ENCODE measurements at places on chromosomes 4 and X. TPM values are rescaled to one million over a fixed set of nuclear protein-coding genes. Genes with fewer than 3 reads are reported as not detected.

GRCh38 chr4:74543231-74543781, 98.4 kb downstream of the AREG start:
- H3K4me3 ChIP-seq: no peak overlapping the region
- no peaks in the 10 kb centered on the region for H3K4me1 ChIP-seq
- no peak for DNase-seq
- H3K27ac ChIP-seq: no peak overlapping the region
- no peaks in the 10 kb centered on the region for H3K36me3 ChIP-seq

DNA sequence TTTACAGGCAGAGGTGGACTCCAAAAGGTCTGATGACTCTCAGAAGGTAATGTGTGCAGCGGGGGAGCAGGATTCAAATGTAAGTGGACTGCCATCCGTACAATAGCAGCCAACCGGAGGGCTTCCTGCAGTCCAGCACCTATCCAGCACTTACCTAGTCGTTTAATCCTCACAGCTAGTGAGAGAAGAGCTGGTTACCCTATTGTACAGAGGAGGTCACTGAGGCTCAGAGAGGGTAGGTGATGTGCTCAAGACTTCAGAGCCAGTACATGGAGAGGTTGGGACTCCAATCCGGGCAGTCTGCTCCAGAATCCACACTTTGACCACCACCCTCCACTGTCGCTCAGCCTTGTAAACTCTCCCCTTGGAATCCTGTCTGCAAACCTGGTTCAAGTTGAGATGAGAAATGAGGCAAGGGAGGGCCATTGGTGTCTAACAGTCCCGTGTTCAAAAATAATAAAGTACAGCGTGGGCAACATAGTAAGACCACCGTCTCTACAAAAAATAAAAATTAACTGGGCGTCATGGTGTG, 22.5 kb upstream of the JAKMIP1 start:
- H3K4me3 ChIP-seq: no peak overlapping the region
- H3K4me1 ChIP-seq: no peaks in the 10 kb centered on the region
- H3K27me3 ChIP-seq: peaks cover 51% of the 10 kb centered on the region

- H3K4me3 ChIP-seq: no peak overlapping the region
- peaks cover 19% of the 10 kb centered on the region for H3K4me1 ChIP-seq
- no peaks in the 10 kb centered on the region for H3K36me3 ChIP-seq
- no peak for DNase-seq
- H3K27me3 ChIP-seq: peaks cover 43% of the 10 kb centered on the region
Observed at GRCh38 chr4:95545546-95545945, 3.2 kb downstream of the UNC5C start.

DNA sequence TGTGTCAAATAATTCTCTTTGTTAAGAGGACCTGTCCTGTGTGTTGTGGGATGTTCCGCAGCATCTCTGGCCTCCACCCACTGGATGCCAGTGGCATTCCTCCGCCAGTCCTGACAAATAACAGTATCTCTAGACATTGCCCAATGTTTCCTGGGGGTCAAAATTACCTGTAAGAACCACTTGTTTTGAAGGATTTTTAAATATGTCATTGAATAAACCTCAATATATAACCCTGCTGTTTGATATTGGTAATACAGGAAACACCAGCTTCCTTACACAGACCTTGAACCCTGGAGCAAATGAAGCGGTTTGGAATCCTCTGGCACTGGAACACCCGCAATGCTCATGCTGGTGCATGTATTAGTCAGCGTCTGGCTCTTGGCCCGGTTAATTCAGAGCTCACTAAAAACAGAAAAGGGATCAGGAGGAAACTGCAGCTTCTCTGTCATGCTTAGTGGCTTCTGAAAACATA, 101.3 kb downstream of the TBL1X start:
- H3K27me3 ChIP-seq: no peaks in the 10 kb centered on the region
- peaks cover 16% of the 10 kb centered on the region for H3K36me3 ChIP-seq
- H3K4me1 ChIP-seq: peaks cover 21% of the 10 kb centered on the region
- no peak overlapping the region for H3K27ac ChIP-seq
- DNase-seq: no peak

- H3K4me3 ChIP-seq: no peak overlapping the region
- H3K27me3 ChIP-seq: no peaks in the 10 kb centered on the region
- no peak overlapping the region for H3K27ac ChIP-seq
- H3K4me1 ChIP-seq: no peaks in the 10 kb centered on the region
- no peak for DNase-seq
- no peaks in the 10 kb centered on the region for H3K36me3 ChIP-seq
Observed at GRCh38 chr4:155999725-156000124, 46.1 kb upstream of the CTSO start.

NKX6-1 gene
- total RNA-seq: not detected

DNA sequence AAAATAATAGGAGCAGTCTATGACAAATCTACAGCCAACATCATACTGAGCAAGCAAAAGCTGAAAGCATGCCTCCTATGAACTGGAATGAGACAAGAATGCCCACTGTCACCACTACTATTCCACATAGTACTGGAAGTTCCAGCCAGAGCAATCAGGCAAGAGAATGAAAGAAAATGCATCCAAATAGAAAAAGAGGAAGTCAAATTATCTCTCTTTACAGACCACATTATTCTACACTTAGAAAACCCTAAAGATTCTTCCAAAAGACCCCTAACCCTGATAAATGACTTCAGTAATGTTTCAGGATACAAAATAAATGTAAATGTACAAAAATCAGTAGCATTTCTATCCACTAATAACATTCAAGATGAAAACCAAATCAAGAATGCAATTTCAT, 249.0 kb downstream of the STK32B start:
- no peak overlapping the region for H3K4me3 ChIP-seq
- DNase-seq: no peak
- no peaks in the 10 kb centered on the region for H3K4me1 ChIP-seq
- no peaks in the 10 kb centered on the region for H3K36me3 ChIP-seq

- H3K27ac ChIP-seq: no peak overlapping the region
- H3K27me3 ChIP-seq: peaks cover 2% of the 10 kb centered on the region
- H3K4me1 ChIP-seq: no peaks in the 10 kb centered on the region
Observed at GRCh38 chr4:186820391-186820891, 96.8 kb upstream of the FAT1 start.

GRCh38 chrX:45198706-45199105, 2.0 kb downstream of the DIPK2B start:
- H3K4me1 ChIP-seq: no peaks in the 10 kb centered on the region
- no peak overlapping the region for H3K27ac ChIP-seq
- H3K4me3 ChIP-seq: no peak overlapping the region
- DNase-seq: no peak
- peaks cover 7% of the 10 kb centered on the region for H3K27me3 ChIP-seq
- no peaks in the 10 kb centered on the region for H3K36me3 ChIP-seq

DNA sequence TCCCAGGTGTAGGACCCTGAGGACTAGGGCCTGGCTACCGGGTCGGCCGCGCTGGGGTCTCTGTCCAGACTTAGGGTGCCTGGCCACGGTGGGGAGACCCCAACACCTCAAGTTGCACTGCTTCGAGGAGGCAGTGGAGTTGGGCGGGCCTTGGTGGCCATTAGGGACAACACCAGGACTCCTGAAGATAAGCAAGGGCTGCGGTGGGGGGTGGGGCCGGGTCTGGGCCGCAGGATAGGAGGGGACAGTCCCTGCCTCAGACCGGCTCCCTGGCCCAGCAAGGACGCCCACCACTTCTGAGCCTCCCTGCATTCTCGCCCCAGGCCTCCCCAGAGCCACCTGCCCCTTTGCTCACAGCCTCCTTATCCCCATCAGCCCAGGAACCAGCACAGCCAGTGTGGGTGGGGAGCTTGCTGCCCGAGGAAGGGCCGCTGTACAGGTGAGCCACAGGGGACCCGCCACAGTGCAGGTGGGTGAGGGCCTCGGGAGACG, 5.5 kb upstream of the MXD4 start:
- H3K27ac ChIP-seq: no peak overlapping the region
- H3K4me1 ChIP-seq: no peaks in the 10 kb centered on the region
- no peak overlapping the region for H3K4me3 ChIP-seq
- DNase-seq: no peak
- no peaks in the 10 kb centered on the region for H3K36me3 ChIP-seq
- H3K27me3 ChIP-seq: no peaks in the 10 kb centered on the region

CYP4V2 gene
- 8.8 TPM for total RNA-seq

IKBKG gene
- total RNA-seq: 41.2 TPM

- peaks cover 70% of the 10 kb centered on the region for H3K4me1 ChIP-seq
- peaks cover 54% of the 10 kb centered on the region for H3K36me3 ChIP-seq
- H3K4me3 ChIP-seq: peak overlapping the region; percentile 43
- no peaks in the 10 kb centered on the region for H3K27me3 ChIP-seq
Observed at GRCh38 chr4:82367438-82368097, 6.2 kb downstream of the HNRNPD start.

- DNase-seq: no peak
- no peak overlapping the region for H3K4me3 ChIP-seq
- peaks cover 18% of the 10 kb centered on the region for H3K27me3 ChIP-seq
- H3K36me3 ChIP-seq: peaks cover 2% of the 10 kb centered on the region
- H3K27ac ChIP-seq: no peak overlapping the region
- peaks cover 52% of the 10 kb centered on the region for H3K4me1 ChIP-seq
Observed at GRCh38 chr4:38154681-38155588, 194.7 kb downstream of the PTTG2 start.

SCLT1 gene
- total RNA-seq: 24.3 TPM

DNA sequence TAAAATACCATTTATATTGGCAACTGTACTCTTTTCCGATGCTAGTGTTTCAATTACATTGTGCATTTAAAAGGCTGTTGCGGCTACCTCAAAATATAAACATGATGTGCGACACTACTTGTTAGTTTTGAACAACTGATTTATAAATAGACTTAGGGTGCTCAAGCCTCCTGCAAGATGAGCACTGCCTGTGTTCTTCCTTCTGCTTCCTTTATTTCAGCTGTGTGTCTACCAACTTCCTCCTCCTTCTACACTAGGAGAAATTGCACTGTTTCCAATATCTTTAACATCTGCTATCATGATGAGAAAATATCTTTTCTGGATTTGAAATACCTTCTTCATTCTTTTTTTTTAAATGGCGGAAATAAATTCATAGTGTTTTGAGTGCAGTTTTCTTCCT, 24.0 kb downstream of the TET2 start:
- H3K4me3 ChIP-seq: no peak overlapping the region
- H3K27me3 ChIP-seq: no peaks in the 10 kb centered on the region
- no peaks in the 10 kb centered on the region for H3K4me1 ChIP-seq
- H3K36me3 ChIP-seq: peaks cover 41% of the 10 kb centered on the region
- no peak for DNase-seq

MAGEA2B gene
- not detected for total RNA-seq

DNA sequence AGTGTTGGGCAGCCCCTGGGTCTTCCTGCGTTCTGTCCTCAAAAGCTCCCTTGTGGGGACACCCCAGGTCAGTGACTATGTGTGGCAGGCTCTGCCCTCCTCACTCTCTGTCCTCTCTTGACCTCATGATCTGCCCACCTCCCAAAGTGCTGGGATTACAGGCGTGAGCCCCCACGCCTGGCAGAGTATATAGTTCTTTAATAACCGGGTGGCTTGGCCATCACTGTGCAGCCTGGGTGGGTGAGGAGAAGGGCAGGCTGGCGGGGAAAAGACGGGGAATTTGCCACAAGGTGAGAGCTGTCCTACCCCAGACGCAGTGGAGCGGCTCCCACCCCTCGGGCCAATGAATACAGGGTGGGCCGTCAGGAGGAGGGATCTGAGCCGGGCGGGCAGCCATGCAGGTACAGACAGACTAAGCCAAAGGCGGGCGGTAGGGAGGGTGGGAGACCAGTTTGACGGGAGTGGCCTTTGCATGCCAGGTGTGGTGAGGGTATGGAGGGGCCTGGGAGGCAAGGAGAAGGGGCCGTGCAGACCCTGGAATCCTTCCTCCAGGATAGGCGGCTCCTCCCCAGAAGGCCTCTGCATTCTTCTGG, 2.5 kb downstream of the SH3BP2 start:
- peaks cover 56% of the 10 kb centered on the region for H3K4me1 ChIP-seq
- no peak overlapping the region for H3K27ac ChIP-seq
- H3K4me3 ChIP-seq: peak overlapping the region; percentile 88
- DNase-seq: no peak
- peaks cover 13% of the 10 kb centered on the region for H3K36me3 ChIP-seq

CT45A3 gene
- total RNA-seq: not detected

DNA sequence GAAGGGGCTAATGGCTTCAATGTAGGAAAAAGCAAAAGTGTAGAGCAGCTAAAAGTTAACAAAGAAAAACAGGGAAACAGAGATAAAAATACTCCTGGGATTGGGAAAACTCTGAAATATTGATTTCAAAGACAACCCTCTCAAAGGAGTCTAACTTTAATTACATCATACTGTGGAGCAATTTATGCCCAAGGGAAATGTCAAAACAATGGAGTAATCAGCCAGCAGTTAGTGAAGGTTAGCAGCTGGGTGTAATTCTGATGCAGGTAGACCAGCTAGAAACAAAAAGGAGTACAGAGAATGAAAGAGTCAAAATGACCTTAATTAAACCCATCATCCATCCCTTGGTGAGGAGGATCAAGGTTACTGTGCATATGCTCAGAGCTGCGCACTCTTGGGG, 169.0 kb downstream of the ADAM29 start:
- H3K27me3 ChIP-seq: no peaks in the 10 kb centered on the region
- H3K36me3 ChIP-seq: no peaks in the 10 kb centered on the region
- no peak overlapping the region for H3K27ac ChIP-seq
- H3K4me1 ChIP-seq: no peaks in the 10 kb centered on the region

SLC10A6 gene
- total RNA-seq: not detected

- H3K27ac ChIP-seq: no peak overlapping the region
- DNase-seq: no peak
- no peaks in the 10 kb centered on the region for H3K4me1 ChIP-seq
- H3K4me3 ChIP-seq: no peak overlapping the region
- no peaks in the 10 kb centered on the region for H3K36me3 ChIP-seq
Observed at GRCh38 chr4:140653718-140654494, 85.1 kb upstream of the UCP1 start.

- no peak overlapping the region for H3K4me3 ChIP-seq
- DNase-seq: no peak
- no peak overlapping the region for H3K27ac ChIP-seq
- no peaks in the 10 kb centered on the region for H3K27me3 ChIP-seq
Observed at GRCh38 chr4:181757910-181758660, 485.1 kb upstream of the TENM3 start.

GRCh38 chr4:158540125-158540907, 18.6 kb downstream of the RXFP1 start:
- peaks cover 2% of the 10 kb centered on the region for H3K27me3 ChIP-seq
- H3K27ac ChIP-seq: no peak overlapping the region
- H3K4me1 ChIP-seq: peaks cover 10% of the 10 kb centered on the region
- no peak overlapping the region for H3K4me3 ChIP-seq
- DNase-seq: no peak

- no peaks in the 10 kb centered on the region for H3K36me3 ChIP-seq
- peaks cover 6% of the 10 kb centered on the region for H3K27me3 ChIP-seq
- H3K4me3 ChIP-seq: no peak overlapping the region
Observed at GRCh38 chr4:20403290-20403689, 151.6 kb downstream of the SLIT2 start.

SLITRK2 gene
- total RNA-seq: not detected

- H3K36me3 ChIP-seq: no peaks in the 10 kb centered on the region
- no peaks in the 10 kb centered on the region for H3K4me1 ChIP-seq
- H3K27me3 ChIP-seq: no peaks in the 10 kb centered on the region
- no peak overlapping the region for H3K27ac ChIP-seq
Observed at GRCh38 chr4:94634271-94634670, 123.5 kb upstream of the BMPR1B start.

NXF2B gene
- not detected for total RNA-seq

POLN gene
- 2.1 TPM for total RNA-seq

SMAD1 gene
- total RNA-seq: 3.1 TPM

- no peak for DNase-seq
- H3K27ac ChIP-seq: no peak overlapping the region
- H3K4me3 ChIP-seq: no peak overlapping the region
- H3K27me3 ChIP-seq: peaks cover 9% of the 10 kb centered on the region
- H3K4me1 ChIP-seq: peaks cover 17% of the 10 kb centered on the region
- H3K36me3 ChIP-seq: no peaks in the 10 kb centered on the region
Observed at GRCh38 chrX:70013466-70014381, 36.0 kb downstream of the AWAT2 start.

Data from activated T-helper 1 cell treated with anti-CD3 and anti-CD28 coated beads, Interleukin-12 subunit alpha, Interleukin-12 subunit beta, Interleukin-2, Interleukin-4 antibody, amounts not matched to agents 30 ng/mL and 10 ng/mL and 1 ng/mL, durations not matched to agents 14 hours and 24 hours and 36 hours (primary cell).